ENCODE measurements at places on chromosomes 2 and 18.

- DNase-seq, result no peak
Observed at GRCh38 chr2:100756704-100757103, 63.2 kb upstream of the NPAS2 start.

GRCh38 chr2:140506606-140507005 is 1624.2 kb downstream of the LRP1B start:
- no peak for DNase-seq

- no peak for DNase-seq
Observed at GRCh38 chr2:39919511-39920306, 140.7 kb upstream of the THUMPD2 start.

- DNase-seq, result no peak
Observed at GRCh38 chr18:36334798-36335197, 37.3 kb downstream of the FHOD3 start.

GRCh38 chr2:41707790-41708451 is 339.9 kb upstream of the PKDCC start:
- DNase-seq, result no peak

DNA sequence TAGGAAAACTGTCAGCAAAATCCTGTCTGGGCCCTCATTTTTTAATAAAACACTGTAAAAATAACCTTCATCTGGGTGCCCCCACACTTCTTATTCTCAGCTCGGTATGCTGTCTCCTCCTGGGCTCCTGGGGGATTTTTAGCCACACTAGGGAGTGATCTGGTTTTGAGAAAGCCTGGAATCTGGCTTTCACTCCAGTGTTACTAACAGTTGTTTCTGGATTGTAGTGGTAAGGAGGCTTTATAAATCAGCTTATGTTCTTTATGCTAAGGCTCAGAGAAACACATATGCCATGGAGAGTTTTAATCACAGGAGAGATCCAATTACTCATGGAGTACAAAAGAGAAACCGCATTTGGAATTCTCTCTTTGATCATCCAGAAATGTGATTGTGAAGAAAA is 744.3 kb upstream of the SOX11 start:
- no peak for DNase-seq

DNA sequence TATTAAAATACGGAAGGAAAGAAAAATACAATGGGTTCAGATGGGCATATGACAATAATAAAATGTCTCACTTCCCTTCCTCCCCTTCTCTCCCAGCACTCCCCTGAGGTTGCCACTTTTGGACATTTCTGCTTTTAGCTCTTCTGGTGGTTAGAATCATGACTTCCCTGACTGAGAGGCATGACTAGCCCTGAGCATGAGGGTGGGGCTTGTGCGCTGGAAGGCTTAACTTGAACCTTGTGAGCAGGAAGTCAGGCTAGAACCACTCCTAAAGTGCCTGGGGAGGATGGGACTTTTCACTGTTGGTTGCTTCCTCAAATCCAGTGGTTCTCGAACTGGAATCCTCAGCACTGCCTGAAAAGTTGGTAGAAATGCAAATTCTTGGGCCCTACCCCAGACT is 19.7 kb upstream of the ARHGAP25 start:
- DNase-seq, result no peak

DNA sequence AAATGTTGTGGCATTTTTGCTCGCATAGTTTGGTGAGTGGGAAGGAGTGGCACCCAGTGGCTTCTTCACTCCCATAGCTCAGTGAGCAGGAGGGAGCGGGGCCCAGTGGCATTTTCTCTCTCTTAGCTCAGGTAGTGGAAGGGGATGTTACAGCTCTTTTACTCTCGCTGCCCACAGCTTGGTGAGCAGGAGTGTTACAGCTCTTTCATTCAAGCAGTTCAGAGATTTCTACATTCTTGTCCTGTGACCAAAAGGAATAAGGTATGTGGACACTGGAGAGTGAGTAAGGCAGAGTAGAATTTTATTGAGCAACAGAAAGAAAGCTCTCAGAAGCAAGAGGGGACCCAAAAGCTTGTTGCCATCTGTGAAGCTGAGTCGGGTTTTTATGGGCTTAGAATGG is 192.4 kb downstream of the SPAG16 start:
- no peak for DNase-seq

DNA sequence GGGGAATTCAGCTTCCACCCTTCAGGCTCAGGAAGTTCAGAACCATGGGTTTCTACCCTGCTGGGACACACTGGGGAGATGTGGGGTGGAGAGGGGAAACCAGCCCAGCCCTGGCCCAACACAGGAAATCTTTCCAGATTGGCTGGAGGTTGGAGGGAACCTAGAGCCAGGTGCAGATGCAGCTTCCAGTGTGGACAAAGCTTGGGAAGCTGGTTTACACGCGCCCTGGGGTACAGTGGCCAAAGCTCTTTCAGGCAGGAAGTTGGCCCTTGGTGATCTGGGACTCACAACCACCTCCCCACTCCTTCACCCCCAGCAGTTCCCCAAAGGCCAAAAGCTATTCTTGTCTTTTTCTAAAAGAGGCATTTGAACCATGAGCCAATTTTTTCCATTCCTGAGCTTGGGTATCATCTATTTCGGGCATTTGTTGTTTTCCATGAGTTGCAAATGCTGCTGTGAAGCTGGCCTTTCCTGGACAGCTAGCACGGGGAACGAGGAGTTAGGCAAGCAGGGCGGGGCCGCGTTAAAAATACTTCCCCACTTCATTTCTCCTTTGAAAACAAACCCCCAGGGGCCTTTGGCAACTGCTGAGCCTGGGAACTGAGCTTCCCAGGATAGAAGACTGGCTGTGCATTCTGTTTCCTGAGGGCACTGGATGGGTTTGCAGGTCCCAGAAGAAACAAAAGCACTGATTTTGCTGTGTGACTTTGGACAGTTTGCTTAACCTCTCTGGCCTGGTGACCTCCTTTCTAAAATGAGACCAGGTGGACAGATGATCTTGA is 3.1 kb upstream of the ARID5A start:
- no peak for DNase-seq

- no peak for DNase-seq
Observed at GRCh38 chr2:215981115-215981514, 32.2 kb downstream of the MREG start.

DNA sequence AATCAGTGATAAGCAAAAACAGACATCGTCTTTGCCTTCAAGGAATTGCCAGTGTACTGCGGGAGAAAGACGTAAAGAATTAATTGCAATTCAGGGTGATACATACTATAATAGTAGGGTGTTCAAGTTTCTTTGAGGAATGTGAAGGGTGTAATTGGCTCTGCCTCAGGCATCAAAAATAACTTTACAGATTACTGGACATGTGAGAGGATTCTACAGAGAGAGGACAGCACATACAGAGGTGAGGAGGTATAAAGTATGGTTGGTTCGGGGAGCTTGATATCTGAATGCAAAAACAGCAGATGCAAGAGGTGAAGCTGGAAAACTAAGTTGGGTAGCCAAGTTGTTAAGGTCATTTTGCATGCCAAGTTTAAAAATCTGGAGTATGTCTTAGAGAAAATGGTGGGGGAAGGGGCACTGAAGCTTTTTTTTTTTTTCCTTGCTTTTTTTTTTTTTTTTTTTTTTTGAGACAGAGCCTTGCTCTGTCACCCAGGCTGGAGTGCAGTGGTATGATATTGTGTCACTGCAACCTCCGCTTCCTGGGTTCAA is 227.5 kb upstream of the FOSL2 start:
- no peak for DNase-seq

DNA sequence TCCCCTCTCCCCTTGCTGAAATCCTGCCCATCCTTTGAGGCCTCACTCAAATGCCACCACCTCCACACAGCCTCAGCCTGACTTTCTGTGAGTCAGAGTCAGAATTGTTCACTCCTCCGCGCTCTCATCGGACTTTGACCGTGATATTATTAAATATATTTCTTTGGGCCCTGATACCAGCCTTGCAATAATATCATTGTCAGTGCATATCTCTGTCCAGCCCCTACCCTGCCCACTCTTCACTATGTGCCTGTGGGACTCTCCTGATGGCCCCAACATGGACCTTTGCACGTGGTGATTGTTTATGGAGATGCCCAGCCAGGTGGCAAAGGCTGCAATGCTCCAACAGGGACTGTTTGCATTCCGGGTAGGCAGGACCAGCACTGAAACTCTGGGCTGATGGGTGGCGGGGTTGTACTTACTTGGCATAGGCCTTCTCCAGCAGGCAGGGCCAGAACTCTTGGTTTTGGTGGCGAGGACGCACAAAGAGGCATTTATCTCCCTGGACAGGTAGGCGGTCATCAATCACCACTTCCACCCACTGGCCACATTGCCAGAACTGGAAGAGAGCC is 37.3 kb downstream of the CAPN13 start:
- no peak for DNase-seq

GRCh38 chr2:183998797-183999190 is 599.5 kb upstream of the ZNF804A start:
- no peak for DNase-seq

GRCh38 chr18:79771446-79772107 is 26.2 kb upstream of the KCNG2 start:
- no peak for DNase-seq

DNA sequence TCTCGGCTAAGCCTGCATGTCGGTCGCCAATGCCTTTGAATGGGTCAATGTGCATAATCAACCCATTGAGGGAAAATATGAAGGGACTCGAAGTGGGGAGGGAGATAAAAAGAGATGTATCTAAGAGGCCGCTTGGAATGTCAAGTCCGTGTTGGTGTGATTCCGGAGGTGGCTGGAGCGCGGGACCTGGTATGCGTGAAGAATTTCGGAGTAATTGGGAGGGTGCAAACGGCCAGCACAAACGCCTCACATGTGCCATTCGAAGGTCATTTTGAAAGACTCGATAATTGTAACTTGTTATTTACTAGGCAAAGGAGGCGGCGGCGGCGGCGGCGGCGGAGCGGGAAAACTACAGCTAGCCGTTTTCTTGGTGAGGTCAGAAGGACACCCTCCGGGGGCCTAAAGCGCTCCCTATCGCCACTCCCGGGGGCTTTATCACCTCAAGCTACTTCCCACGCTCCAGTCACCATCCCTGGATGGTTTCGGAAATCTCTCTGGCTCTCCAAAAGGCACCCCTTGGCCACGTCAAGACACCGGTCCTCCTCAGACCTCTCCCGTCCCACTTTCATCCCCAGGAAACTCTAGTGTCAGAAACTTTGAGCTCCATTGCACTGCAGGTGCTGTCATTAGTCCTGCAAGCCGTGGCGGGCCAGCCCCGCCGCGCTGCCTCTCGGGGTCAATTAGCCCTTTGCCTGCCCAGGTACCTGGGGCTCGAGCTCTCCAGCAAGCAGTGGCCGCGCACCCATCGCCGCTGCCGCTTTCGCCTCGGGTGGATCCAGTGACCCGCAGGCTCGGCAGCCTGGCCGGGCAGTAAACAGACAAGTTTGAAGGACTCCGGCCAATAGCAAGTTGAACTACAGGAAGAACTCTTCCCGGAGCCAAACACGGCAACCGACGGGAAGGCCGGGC is 1.5 kb downstream of the ERBB4 start:
- peak; percentile 25 for DNase-seq

DNA sequence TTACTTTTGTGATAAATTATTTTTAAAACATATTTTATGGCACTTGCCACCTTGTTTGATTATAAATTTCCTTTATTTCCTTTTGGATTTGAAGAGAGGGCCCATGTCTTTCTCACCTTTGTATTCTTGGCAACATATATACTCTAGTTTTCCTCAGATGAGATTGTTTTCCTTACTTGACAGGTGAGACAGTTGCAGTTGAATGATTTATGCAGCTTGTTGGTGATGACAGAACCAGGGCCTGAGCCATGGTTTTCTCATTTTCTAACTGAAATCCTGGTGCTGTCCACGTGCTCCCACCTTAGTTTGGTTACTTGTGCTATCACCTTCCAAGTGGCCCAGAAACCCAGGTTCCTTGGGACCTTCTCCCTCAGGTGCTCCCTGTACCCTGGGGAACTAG is 58.2 kb downstream of the TTC39C start:
- no peak for DNase-seq

- DNase-seq, result no peak
Observed at GRCh38 chr2:218419630-218420216, 800 bp downstream of the VIL1 start.

DNA sequence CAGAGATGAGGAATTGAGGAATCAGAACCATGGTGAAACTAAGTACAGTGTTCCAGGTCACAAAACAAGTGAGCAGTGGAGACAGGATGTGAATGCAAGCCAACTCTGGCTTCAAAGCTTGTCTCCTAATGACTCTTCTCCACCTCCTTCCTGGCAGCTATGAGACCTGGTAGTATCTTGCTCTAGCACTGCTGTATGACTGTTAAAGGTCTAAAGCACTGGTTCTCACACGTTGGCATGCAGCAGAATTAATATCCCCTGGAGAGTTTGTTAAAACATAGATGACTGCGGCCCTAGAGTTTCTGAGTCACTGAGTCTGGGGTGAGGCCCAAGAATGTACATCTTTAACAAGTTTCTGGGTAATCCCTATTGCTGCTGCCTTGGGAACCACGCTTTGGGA is 63.3 kb downstream of the SUCLG1 start:
- no peak for DNase-seq

GRCh38 chr2:15486770-15487169 is 74.4 kb downstream of the NBAS start:
- DNase-seq, result no peak

DNA sequence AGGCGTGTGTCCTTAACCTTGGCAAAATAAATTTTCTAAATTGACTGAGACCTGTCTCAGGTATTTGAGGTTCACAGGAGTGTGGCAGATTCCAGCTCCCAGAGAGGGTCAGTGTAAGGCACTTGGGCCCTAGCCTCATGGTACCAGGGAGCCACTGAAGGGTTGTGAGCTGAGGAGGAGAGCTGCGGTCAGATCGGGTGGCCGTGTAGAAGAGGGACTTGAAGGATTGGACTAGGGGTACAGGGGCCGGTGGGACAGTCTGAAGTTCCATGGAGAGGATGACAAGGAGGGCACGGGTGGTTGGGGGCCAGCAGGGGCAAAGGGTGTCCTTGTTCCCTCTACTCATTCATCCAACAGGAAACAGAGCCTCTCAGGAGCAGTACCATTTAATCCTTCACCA is 327.0 kb upstream of the HS6ST1 start:
- no peak for DNase-seq

DNA sequence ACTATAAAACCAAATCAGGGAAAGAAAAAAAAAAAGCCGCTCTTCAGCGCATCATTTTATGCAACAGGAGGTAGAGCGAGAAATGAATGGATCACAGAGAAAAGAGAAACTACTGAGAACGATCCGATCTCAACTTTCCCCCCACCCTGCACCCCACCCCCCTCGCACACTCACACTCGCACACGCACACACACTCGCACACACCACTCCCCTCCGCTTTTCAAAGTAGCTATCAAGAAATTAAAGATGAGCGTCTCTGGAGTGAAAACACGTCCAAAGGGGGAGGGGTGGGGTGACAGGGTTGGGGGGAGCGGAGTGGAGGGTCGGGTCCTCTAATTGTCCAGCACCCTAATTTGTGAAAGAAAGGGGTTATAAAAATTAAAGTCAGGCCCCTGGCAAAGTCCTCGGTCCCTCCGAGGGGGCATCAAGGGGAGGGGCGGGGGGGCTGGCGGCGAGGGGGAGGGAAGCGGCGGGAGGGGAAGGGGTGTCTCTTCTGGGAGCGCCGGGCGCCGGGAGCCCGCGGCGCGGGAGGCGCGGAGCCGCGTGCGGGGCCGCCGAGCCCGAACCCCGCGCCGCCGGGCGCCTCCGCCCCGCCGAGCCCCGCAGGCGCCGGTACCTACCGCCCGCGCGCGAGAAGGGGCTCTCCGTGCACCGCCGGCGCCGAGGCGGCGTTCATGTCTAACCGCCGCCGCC is 428 bp downstream of the TCF4 start:
- DNase-seq, result peak; percentile 49

GRCh38 chr18:43080671-43081070 is 34.8 kb downstream of the RIT2 start:
- no peak for DNase-seq

All from left kidney (tissue), 8 donors.